ENCODE measurements at places on chromosomes 1 and 21.

DNA sequence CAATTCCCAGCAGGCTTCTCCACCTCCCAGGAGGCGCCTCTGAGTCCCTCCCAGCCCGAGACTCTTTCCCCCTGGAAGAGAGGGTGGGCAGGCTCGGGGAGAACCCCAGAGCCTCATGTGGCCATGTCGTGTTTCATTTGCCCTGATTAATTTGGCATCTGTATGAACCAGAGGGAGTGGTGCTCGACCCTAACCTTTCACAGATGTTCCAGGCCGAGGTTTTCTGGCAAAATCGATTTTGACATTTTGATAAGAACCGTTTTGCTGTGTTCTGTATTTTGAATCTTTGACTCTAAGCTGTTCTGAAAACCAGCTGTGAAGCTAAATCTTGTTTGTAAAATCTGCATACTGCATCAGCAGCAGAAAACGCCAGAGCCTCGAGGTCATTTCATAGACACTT is 367.4 kb downstream of the CAMTA1 start:
- no peak for DNase-seq

DNA sequence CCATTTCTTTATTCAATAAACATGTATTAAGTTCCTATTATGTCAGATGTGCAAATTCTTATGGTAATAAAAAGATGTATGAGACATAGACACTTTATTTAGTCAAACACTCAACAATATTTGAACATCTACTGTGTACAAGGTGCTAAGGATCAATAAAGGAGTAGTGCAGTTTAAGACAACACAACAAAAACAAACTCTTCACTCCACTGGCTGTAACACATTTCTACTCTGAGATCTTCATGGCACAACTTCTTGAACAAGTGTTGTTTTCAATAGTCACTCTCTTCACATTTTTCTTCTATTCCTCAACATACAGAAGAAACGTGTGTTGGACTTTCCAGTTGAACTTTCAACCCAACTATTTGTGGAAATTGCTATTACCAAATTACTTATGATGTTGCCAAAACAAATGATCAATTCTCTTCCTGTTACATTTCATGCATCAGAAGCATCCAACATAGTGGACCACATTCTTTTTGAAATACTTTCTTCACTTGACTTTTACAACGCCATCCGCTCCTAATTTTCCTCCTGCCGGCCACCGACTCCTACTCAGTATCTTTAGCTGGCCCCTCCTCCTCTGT is 25.4 kb downstream of the HSD3B1 start:
- DNase-seq: no peak

DNA sequence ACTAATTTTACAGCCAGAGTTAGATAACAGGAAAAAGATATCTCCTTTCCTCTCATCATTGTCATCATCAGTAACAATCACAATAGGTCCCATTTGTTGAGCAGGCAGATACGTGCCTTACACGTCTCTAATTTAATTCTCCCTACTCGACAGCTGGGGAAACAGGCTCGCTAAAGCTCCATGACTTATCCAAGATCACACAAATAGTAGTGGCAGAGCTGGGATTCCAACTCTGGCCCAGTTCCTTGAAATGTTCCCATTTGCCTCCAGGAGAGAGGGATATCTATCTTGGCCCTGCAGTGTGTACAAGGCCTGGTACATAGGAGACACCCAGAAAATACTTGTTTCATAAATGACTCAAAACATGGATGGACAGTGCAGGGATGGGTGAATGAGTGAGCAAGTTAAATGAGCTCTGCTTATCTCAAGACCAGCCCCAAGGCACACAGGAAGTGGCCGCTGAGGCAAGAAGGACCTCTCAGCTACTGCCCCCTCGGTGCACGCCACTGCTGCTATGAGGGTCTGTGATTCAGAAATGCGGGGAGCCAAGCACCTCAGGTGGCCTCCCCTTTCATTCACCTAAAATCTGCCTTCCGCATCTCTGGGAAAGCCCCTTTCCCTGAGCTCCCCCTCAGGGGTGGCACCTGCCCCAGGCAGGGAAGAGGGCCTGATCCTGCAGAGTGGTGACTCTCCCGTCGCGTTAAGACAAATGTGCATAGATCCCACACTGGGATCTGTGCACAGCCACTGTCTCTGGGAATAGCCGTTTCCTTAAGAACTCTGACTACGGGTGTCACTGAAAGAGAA is 3.6 kb downstream of the KCNN3 start:
- no peak for DNase-seq

DNA sequence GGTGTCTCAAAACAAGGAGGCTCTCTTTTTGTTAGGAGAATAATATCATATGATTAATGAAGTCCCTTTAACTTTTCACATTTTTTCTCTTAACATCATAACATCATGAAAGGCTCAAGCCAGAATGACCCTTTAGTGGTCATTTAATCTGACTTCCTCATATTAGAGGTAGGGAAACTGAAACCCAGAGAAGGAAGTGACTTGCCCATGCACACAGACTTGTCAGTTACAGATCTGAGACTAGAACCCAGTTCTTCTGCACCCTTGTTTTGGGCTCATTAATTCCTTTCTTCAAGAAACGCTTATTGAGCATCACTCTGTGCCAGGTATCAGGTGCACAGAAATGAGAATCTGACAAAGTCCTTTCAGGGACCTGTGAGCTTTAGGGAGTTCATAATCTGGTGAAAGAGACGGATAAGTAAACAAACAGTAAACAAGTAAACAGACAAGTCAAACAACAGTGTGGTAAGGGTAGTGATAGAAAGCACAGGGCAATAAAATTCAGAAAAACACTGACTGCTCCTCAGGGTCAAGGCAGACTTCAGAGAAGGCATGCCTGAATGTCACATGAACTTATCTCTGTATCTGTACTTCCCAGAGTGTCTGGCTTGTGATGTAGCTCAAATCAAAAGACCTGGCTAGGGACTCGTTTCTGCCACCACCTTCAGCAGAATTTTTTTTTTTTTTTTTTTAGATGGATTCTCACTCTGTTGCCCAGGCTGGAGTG is 38.3 kb upstream of the OSBPL9 start:
- DNase-seq: no peak

DNA sequence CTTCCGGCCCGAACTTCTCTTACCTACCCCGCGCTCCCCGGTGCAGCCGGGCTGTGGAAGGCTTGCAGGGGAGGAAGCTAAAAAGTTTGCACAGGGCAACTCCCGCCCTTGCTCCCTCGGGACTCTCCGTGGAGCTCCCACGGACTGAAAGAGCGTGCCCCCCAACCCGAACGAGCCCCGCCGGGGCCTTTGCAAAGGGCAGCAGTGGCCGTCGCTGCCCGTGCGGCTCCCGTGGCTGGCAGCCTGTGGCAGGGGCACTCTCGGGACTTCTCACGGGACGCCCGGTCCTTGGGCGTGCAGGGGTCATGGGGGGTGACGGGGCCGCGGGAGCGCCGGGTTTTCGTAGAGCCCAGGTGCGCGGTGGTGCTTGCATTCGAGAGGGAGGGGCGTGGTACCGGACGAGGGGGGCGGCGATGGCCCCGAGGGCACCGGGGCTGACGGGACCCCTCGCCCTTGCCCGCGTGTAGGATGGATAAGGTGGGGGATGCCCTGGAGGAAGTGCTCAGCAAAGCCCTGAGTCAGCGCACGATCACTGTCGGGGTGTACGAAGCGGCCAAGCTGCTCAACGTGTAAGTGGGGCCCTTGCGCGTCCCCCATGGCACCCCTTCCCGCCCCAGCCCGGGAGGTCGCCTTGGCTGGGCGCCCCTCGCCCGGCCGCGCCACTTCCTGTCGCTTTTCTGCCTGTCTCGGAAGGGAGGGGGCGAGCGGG is 711 bp downstream of the GADD45A start:
- DNase-seq: no peak

- DNase-seq: no peak
Observed at GRCh38 chr1:38312753-38313152, 266.2 kb upstream of the POU3F1 start.

- no peak for DNase-seq
Observed at GRCh38 chr1:174584071-174584470, 136.3 kb downstream of the GPR52 start.

DNA sequence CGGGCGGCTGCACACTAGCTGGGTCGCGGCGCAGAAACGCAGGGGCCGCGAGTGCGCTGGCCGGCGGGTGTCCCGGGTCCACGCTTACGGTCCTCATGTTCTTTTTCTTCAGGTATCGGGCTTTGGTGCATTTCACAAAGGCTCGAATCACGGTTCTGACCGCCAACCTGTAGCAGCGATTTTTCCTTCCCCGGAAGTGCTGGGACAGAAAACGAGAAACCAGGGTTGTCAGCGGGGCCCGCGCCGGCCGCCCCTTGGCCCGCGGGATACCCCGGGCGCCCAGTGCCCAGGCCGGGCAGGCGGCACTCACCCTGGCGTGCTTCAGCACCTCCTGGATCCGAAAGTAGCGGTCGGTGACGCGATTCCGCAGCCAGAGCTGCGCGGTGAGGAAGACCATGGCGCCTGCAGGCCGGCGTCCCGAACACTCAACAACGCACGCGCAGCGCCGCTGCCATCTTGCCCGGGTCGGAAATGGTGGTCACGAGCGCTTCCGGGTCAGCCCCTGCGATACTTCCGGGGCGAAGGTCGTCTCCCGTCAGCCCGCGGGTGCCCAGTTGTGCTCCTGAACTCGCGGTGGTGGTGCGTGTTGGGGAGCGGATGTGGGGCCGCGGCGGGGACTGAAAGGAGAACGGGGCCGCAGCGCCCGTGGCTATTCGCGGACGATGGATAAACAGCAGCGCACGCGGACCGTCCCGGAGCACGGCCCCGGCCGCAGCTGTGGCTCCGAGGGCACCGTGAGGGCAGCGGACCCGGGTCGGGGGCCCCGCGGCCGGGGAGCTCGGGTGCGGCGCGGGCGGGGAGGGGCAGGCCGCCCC is at the start of gene MRPL20:
MRPL20 (minus strand) TSS at position 473 of the 815 bp plus-strand sequence; CDS start at position 397, 76 bp downstream.
- DNase-seq: peak; percentile 65

- no peak for DNase-seq
Observed at GRCh38 chr1:234295068-234295467, 78.2 kb upstream of the COA6 start.

DNA sequence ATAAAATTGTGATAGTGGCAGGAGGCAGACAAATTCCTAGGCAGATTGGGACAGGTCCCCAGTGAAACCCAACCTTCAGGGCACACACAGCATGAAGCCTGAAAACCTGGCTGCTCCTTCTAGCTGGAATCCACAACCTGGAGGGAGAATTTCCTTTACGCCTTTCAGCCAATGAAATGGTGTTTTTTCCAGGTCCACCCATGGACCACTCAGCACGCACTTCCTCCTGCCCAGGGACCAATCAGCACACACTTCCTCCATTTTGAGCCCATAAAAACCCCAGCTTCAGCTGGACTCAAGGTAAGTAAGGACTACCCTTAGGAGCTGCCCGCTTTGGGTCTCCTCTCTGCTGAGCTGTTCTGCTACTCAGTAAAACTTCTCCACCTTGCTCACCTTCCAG is 120.1 kb downstream of the AKT3 start:
- DNase-seq: no peak

DNA sequence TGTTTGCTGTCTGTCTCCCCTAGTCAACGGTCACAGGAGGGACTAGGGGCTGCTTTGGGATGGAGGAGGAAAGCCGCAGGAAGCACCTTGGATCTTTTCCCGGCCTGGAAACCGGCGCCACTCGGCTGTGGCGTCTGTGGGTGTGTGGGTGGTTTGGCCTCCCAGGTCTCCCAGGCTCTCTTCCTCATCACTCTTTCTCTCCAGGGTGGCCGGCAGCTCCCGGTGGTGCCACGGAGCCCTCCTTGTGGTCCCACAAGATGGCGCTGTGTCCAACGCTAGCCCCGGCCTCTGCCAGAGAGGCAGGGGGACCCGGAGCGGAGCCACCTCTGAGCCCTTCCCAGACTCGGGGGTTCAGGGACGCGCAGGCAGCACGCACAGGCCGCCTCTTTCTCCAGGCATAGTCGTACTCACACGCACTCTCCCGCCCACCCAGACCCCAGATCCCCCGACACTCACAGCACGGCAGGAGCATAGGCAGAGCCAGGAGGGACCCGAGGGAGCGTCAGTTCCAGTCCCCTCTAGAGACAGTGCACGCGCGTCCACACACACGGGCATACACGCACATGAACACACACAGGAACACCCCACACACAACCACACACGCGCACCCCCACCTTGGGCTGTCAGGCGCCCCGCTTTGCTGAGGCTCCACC is 31.2 kb downstream of the CDCP2 start:
- peak; percentile 62 for DNase-seq

DNA sequence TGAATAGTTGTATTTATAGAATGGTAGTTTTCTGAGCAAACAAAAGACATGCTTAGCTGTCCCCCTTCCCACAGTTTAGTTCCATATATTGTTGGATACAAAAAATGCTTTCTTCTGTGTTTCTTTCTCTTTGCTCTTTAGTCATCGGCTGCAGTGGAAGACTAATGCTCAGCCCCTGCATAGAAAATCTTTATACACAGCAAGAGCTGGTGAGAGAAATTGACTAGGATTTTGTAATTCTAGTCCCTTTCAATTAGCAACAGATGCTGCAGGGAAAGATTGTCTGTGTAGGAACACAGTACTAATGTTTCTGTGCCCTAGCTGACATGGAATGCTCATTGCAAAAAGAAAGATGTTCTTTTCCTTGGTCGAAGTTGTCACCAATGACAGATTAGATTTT is 200.9 kb downstream of the RPS6KC1 start:
- DNase-seq: no peak

- DNase-seq: no peak
Observed at GRCh38 chr1:180155182-180155682, 563 bp downstream of the QSOX1 start.

GRCh38 chr1:118948846-118949245 is 39.3 kb downstream of the TBX15 start:
- no peak for DNase-seq

- peak; percentile 91 for DNase-seq
Observed at GRCh38 chr1:45892068-45892785, 88.8 kb downstream of the MAST2 start.

DNA sequence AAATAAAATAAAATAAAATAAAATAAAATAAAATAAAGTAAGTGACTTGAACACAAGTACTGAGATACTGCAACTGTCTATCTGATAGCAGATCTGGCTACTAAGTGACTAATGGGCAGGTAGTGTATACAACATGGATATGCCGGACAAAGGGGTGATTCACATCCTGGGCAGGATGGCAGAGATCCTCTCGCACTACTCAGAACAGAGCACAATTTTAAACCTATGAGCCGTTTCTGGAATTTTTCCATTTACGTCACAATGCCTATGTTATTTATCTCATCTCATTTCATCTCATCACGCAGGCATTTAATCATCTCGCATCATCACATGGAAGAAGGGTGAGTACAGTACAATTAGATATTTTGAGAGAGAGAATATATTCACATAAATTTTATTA is 233.3 kb upstream of the COA6 start:
- peak; percentile 20 for DNase-seq

DNA sequence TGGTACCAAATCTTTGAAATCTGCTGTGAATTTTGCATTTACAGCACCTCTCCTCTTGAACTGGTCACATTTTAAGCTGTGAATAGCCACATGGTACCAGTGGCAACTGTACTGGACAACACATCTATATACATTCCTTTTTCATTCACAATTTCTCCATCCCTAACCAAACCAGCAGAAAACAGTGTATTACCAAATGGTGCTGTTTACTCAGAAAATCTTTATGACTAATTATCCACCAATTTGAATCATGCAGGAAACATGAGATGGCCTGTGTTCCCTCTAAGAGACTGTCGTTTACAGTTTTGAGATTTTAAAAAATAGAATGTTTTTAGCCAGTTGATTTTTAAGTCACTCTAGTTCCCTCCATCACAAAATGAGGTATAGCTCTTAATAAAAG is 17.6 kb upstream of the CCT8 start:
- no peak for DNase-seq

- DNase-seq: no peak
Observed at GRCh38 chr1:235277709-235278108, 50.3 kb downstream of the ARID4B start.

GRCh38 chr1:30906631-30907441 is 1.7 kb downstream of the SDC3 start:
- DNase-seq: no peak

- DNase-seq: no peak
Observed at GRCh38 chr21:26148840-26149354, 21.7 kb downstream of the APP start.

Measured in astrocyte of the cerebellum (primary cell).